ENCODE measurements at places on chromosomes 6 and 20.
A peak's percentile ranks its signal among the peaks of the same experiment; 100 is the strongest.

- DNase-seq, result no peak
Measured at GRCh38 chr20:49437057-49437456, 45.4 kb downstream of the KCNB1 start.

GRCh38 chr20:51058017-51058416, 35.1 kb upstream of the KCNG1 start:
- DNase-seq, result no peak

- DNase-seq, result no peak
Measured at GRCh38 chr20:40713508-40713907, 24.5 kb upstream of the MAFB start.

GRCh38 chr20:37574199-37574890, 46.7 kb upstream of the BLCAP start:
- DNase-seq, result no peak

DNA sequence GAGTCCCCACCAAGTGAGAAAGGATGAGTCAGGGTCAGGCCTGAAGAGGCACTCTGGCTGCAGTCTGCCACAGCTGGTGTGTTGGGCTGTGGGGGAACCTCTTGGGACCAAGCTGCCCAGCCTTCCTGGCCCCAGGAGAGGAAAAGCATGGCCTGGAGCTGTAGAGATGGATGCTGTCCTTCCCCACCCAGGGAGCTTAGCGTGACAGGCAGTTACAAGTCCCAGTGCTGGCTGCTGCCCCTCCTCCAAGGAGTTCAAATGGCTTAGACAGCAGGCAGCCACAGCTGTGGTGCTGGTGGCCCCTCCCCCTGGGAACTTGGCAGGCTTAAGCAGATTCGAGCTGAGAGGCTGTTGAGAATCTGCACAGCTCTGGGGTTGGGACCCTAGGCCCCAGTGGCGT, 253.2 kb downstream of the PLCB1 start:
- DNase-seq, result no peak

GRCh38 chr6:95120984-95121383, 456.4 kb upstream of the MANEA start:
- no peak for DNase-seq

DNA sequence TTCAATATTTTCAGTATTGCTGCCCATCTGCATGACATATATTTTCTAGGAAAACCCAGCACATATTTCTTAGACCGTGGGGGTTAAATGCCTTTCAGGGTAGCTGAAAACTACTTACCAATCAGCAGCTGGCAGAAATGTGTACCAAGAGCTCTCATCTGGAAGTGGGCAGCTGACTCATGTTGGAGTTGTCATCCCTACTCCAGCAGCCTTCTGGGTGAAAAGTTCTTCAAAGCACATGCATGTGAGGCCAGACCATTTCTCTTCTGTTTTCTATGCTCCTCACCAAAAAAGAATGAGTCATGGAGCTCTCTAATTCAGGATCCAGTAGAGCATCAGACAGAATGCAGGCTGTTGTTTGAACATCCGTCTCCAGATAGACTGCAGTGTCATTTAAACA, 135.5 kb downstream of the PAX1 start:
- DNase-seq, result no peak

- no peak for DNase-seq
Measured at GRCh38 chr6:168585441-168585840, 144.5 kb downstream of the SMOC2 start.

- DNase-seq, result peak; percentile 97
Measured at GRCh38 chr6:42043787-42044475, 6.4 kb upstream of the TAF8 start.
